ENCODE measurements at places on chromosomes 1 and 21. TPM values are rescaled to one million over a fixed set of nuclear protein-coding genes. Genes with fewer than 3 reads are reported as not detected.

GRCh38 chr21:35622612-35623011, 437.7 kb downstream of the SETD4 start:
- peaks cover 2% of the 10 kb centered on the region for H3K36me3 ChIP-seq
- peaks cover 3% of the 10 kb centered on the region for H3K4me1 ChIP-seq
- H3K27me3 ChIP-seq = no peaks in the 10 kb centered on the region
- no peak overlapping the region for H3K27ac ChIP-seq
- no peak for DNase-seq

Gene NAV1
- 211 TPM for total RNA-seq

DNA sequence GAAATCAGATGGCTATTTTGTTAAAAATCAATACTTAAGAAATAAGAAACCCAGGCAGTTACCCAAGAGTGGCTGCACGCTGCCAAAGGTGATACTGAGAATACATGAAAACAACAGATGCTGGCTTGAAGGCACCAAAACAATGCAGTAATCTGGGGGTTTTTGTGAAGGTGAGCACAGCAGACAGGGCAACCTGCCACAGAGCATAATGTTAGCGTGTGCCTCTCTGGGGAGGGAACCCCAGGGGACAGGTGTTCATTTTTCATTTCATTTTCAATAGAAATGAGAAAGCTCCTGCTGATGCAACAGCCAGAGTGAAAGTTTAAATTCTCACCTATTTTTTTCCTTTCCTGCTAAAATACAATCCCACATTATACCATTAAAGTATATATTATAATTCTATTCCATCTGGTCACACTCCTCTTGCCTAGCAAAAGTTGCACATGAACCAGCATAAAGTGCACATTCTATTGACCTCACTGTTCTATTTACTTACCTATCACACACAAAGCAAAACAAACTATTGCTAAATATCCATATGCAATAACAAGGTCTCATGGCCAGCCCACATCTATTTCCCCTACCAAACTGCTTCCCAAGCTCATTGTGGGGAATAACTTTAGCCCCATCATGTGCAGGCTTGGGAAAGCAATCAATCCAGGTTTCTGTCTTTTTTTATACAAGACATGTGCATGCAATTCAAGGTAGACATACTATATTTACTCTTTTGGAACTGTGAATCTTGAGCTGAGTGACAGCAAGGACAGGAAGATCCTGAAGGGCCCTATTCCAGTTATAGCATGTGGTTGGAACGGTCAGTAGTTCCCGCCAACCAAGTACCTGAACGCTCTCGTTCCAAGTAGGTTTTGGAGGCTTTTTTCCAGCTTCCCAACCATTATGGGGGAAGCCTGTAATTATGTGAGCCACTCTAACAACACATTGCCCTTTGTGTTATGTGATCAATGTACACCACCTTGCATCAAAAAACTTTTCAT, 173.6 kb downstream of the RERE start:
- DNase-seq = no peak
- no peaks in the 10 kb centered on the region for H3K27me3 ChIP-seq
- no peak overlapping the region for H3K4me3 ChIP-seq
- peaks cover 32% of the 10 kb centered on the region for H3K4me1 ChIP-seq
- H3K36me3 ChIP-seq = no peaks in the 10 kb centered on the region

Gene LRRC53
- total RNA-seq = not detected

GRCh38 chr1:6116137-6116536, 64.0 kb downstream of the CHD5 start:
- H3K27me3 ChIP-seq = peaks cover 6% of the 10 kb centered on the region
- no peak overlapping the region for H3K27ac ChIP-seq
- H3K36me3 ChIP-seq = peaks cover 3% of the 10 kb centered on the region
- DNase-seq = no peak
- no peak overlapping the region for H3K4me3 ChIP-seq
- peaks cover 5% of the 10 kb centered on the region for H3K4me1 ChIP-seq

Gene AQP10
- not detected for total RNA-seq

Gene ADAMTS5
- total RNA-seq = 52.2 TPM

- H3K4me3 ChIP-seq = no peak overlapping the region
- H3K36me3 ChIP-seq = peaks cover 32% of the 10 kb centered on the region
- peak overlapping the region; percentile 78 for H3K27ac ChIP-seq
- DNase-seq = no peak
- H3K4me1 ChIP-seq = peaks cover 47% of the 10 kb centered on the region
Measured at GRCh38 chr1:93584261-93585003, 97.2 kb downstream of the BCAR3 start.

DNA sequence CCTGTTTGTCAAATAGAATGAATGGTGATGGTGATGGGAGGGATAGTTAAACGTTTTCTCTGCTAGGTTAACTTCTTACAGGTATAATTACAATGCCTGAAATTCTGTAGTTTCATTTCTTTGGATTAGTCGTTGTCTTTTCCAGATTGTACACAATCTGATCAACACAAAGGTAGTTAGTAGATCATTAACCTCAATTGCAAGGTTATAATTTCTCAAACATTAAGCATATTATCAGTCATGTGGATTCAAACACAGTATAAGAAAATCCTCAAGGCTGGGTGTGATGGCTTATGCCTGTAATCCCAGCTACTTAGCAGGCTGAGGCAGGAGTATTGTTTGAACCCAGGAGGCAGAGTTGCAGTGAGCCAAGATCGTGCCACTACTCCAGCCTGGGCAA, 20.6 kb downstream of the SYNC start:
- H3K4me1 ChIP-seq = peaks cover 22% of the 10 kb centered on the region
- DNase-seq = no peak

Gene CFAP141
- not detected for total RNA-seq

DNA sequence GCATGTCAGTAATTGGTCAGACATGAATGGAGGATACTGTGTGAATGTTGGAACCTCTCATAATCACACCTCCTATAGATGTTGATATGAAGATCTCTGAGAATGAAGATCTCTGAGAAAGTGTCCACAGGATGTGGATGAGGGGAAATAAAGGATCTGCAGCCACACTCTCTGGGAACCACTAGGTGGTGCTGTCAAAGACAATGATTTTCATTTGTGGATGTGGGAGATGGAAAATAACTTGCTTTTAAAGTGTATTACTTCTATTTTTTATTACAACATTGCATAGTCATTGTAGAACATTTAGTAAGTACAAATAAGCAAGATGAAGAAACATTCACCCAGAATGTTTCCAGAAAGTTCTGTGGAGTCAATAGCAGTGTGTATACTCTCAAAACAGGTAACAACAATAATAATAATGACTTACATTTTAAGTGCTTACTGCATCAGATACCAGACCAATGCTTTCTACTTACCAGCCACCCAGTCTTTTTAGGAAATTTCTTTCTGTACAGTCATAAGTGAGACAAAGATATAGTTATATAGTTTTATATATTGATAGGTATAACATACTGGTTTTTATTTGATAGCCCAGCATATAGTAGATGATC, 128.2 kb downstream of the ATG4C start:
- H3K4me1 ChIP-seq = no peaks in the 10 kb centered on the region
- no peak overlapping the region for H3K27ac ChIP-seq
- H3K4me3 ChIP-seq = no peak overlapping the region
- no peak for DNase-seq

DNA sequence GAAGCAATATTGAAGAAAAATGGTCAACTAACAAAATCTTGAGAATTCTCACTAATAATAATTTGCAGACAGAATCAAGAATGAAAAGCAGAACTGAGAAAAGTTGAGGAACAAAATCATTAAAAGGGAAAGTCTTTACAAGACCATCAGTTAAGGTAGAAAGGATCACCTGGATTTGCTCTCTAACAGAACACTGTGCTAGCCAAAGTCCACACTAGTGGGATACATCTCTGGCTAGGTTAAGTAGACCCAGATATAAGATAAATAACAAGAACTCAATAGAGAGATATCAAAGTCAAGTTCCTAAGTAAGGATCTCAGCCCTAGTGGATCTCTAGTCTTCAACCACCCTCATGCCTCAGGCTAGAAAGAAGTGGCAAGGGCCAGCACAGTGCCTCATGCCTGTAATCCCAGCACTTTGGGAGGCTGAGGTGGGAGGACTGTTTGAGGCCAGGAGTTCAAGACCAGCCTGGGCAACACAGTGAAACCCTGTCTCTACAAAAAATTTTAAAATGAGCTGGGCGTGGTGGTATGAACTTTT, 19.6 kb downstream of the IPP start:
- no peak overlapping the region for H3K27ac ChIP-seq
- H3K36me3 ChIP-seq = no peaks in the 10 kb centered on the region
- no peaks in the 10 kb centered on the region for H3K27me3 ChIP-seq
- DNase-seq = no peak
- H3K4me3 ChIP-seq = no peak overlapping the region

DNA sequence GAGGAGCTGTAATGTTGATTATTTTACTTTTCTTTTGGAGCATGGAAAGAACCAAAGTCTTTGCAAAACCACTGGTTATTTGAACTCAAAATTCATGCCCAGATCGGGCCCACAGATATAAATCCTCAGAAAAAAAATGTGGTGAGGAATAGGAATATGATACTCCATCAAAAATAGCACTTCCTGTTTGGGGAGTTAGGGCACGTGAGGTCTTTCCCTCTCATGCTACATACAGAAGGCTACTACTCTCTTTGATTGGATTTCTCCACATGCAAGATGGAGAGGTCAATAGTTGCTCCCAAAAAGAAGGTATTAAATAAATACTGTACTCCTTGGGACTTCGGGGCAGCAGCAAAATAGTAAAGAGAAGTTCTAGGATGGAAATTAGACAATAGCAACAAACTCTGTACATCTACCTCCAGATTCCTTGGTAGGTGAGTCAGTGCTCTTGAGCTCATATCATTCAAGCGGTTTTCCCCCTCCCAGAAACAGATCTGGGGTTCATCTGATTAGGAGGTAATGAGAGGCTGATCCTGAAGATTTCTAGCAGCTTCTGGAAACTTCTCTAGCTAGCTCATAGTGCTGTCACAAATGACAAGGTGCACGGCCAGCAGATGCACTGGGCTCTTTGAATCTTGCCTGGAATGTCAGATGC, 47.1 kb downstream of the SLC9C2 start:
- H3K4me3 ChIP-seq = no peak overlapping the region
- no peaks in the 10 kb centered on the region for H3K4me1 ChIP-seq
- no peaks in the 10 kb centered on the region for H3K27me3 ChIP-seq
- H3K27ac ChIP-seq = no peak overlapping the region

Gene OR10K1
- total RNA-seq = not detected

Gene CLEC20A
- total RNA-seq = not detected

Gene LRRIQ3
- total RNA-seq = 0.23 TPM

- DNase-seq = no peak
- H3K4me1 ChIP-seq = peaks cover 24% of the 10 kb centered on the region
- H3K36me3 ChIP-seq = no peaks in the 10 kb centered on the region
- H3K27ac ChIP-seq = peak overlapping the region; percentile 22
Measured at GRCh38 chr1:226723657-226724532, 15.2 kb downstream of the ITPKB start.

DNA sequence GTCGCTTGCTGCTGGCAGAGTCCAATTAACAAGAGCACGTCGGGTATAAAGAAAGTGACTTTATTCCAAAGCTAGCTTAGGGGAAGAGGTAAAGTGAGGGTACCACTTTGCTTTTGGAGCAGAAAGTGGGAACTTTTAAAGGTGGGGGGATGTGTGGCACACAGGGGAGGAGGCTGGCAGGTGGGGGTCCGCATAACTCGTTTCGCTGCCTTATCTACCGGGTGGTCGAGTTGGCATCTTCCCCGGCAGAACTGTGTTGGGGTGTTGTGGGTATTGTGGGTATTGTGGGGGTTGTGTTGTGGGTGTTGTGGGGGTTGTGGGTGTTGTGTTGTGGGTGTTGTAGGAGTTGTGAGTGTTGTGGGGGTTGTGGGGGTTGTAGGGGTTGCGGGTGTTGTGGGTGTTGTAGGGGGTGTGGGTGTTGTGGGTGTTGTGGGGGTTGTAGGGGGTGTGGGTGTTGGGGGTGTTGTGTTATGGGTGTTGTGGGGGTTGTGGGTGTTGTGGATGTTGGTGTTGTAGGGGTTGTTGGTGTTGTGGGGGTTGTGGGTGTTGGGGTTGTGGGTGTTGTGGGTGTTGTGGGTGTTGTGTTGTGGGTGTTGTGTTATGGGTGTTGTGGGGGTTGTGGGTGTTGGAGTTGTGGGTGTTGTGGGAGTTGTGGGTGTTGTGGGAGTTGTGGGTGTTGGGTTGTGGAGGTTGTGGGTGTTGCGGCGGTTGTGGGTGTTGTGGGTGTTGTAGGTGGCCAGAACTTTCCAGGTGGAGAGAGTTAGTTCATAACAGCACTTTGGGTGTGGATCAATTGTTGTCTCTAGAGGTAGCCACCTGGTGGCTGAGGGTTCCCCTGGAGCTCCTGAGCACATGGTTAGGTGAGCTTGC, 52.7 kb downstream of the AGPAT3 start:
- H3K27ac ChIP-seq = no peak overlapping the region
- peak; percentile 36 for DNase-seq
- peaks cover 31% of the 10 kb centered on the region for H3K4me1 ChIP-seq
- H3K27me3 ChIP-seq = no peaks in the 10 kb centered on the region
- H3K4me3 ChIP-seq = no peak overlapping the region

DNA sequence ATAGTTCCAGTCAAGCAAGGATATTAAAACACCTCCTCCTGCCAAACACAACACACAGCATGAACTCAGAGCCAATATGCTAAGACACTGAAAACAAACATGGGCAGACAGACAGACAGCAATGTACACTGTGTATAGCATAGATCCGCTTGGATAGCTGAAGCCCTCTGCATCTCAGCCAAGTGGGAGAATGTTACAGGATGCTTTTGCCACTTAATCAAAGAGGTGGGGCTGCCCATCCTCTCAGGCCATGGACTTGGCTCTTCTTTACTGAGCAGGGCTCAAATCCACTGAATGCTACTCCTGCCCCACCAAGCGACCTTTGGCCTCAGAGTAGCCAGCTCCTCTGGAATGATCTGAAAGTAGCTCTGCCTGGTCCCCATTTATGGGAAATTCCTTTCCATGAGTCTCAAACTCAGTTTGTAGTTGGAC, 64.7 kb upstream of the NGF start:
- DNase-seq = no peak
- no peak overlapping the region for H3K4me3 ChIP-seq
- H3K36me3 ChIP-seq = peaks cover 3% of the 10 kb centered on the region
- peaks cover 32% of the 10 kb centered on the region for H3K4me1 ChIP-seq

DNA sequence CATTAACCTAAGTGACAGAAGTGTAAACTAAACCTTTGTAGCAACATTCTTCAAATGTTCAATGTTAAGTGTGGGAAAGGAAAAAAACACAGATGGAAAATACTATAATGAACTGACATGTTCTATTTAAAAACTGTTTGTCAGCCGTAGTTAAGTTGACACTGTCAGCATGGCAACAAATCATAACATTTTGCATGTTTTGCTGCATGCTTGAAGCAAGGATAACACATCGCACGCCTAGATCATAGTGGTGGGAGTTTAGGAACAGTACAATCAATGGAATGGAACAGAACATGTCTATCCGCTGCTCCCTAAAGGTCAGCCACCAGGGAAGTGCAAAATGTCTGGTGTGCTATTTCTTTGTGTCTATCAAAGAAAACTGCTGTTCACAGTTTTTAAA, 62.5 kb upstream of the ESRRG start:
- H3K27me3 ChIP-seq = peaks cover 9% of the 10 kb centered on the region
- H3K27ac ChIP-seq = no peak overlapping the region

DNA sequence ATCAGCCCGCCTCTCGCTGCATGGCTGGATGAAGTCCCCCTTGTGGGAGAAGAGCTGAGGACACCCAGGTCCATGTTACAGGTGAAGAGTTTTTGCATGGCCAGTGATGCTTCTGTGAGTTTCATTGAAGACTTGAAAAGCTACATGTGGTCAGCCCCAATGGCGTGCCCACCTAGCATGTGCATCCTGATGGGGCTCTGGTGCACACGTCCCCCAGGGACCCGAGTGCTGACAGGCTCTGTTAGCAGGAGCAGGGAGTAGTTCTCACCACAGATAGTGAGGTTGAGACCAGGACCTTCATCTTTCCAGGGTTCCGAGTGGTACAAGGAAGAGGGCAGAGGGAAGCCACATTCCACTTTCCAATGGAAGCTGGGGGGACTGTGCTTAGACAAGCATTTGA, 184.8 kb upstream of the C1orf174 start:
- DNase-seq = no peak
- H3K4me1 ChIP-seq = no peaks in the 10 kb centered on the region
- no peak overlapping the region for H3K27ac ChIP-seq
